ENCODE measurements at places on chromosomes 5 and 9.
A peak's percentile ranks its signal among the peaks of the same experiment; 100 is the strongest.

- DNase-seq, result peak; percentile 55
Measured at GRCh38 chr9:132662152-132662945, 7.4 kb downstream of the DDX31 start.

- DNase-seq, result peak; percentile 39
Measured at GRCh38 chr5:139733698-139734538, 61.7 kb upstream of the PSD2 start.

DNA sequence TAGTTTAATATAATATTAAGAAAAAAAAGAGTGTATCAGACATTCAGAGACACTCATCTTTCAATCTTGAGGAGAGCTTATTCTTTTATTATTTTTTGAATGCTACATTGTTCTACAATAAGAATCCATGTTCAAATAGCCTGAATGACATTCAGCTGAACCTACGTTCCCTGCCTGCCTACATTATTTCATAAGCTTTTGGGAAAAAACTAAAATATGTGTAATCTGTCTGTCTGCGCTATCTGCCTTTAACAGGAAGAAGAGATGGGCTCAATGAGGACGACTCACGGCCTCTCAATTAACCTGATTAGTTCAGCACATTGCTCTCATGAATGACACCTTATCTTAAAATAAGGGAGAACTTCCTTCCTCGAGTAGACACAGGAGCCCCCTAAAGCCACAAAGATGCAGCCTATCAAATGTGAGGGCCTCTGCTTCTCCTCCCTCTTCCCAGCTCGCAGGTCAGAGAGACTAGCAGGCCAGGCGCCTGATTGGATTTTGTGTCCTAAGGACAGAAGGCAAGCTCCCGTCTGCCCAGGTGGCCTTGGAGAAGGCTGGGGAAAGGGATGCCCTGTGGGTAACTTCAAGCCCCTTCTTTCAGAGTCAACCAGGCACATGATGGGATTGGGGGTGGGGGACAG is 37.8 kb downstream of the EBF1 start:
- no peak for DNase-seq

DNA sequence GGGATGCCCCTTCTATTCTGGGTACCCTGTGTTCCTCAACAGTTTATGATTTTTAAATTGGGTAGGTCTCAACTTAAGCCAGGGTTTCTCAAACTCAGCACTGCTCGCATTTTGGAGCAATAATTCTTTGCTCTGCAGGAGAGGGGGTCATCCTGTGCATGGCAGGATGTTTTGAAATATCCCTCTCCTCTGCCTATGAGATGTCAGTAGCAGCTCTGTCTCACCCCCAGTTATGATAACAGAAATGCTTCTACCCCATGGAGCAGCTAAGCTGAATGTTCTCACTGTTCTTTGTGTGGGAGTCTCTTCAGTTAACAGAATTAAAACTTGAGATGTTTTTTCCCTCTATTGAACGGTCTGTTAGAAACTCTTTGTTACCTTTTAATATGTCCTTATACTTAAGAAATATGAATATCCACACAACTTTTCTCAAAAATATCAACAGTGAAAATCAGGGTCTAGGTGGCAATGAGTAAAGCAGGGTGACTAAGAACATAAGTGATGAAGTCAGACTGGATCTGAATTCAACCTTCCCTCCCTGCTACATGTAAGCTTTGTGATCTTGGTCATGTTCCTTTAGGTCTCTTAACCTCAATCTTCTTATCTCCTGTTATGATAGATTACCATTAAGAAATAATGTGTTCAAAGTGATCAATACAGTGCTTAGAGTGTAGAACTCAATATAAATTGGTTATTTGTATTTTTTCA is 89.0 kb downstream of the CAMK4 start:
- no peak for DNase-seq

- DNase-seq, result no peak
Measured at GRCh38 chr5:109161914-109162683, 247.7 kb downstream of the PJA2 start.

DNA sequence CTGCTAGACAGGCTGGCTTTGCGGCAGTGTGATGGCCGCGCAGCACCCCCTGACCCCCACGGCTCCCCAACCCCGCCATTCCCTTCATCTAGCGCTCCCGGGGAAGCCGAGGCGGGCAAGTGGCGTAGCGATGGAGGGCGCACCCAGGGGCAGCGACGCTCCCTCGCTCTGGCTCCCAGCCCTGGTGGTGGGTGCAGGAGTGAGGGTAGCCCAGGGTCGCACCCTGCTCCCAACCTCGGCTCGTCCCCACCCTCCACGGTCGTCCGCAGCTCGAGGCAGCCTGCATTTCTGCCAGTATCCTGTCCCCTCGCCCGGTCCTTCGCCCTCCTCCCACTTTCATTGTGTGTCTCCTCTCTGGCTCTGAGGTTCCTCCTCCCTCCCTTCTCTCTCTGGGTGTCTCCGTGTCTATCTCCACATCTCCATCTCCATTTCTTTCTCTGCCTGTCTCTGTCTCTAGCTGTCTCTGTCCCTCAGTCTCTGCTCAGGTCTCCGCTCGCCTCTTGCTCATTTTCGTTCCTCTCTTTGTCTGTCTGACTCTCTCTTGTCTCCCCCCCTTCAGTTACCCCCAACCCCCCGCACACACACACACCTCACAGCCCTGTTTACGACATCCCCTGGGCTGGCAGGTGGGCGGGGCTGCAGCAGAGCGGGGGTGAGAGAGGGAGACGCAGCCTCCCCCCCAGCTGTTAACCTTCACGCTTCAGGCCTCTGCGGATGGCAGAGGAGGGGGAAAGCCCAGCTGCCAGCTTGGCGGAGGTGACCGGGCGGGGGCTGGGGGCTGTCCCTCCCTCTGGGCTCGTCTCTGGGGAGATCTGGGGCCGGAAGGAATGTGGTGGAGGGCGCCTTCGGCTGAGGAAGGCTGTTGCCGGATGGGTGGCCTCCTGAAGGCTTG is 48.7 kb upstream of the PSD2 start:
- peak; percentile 90 for DNase-seq

DNA sequence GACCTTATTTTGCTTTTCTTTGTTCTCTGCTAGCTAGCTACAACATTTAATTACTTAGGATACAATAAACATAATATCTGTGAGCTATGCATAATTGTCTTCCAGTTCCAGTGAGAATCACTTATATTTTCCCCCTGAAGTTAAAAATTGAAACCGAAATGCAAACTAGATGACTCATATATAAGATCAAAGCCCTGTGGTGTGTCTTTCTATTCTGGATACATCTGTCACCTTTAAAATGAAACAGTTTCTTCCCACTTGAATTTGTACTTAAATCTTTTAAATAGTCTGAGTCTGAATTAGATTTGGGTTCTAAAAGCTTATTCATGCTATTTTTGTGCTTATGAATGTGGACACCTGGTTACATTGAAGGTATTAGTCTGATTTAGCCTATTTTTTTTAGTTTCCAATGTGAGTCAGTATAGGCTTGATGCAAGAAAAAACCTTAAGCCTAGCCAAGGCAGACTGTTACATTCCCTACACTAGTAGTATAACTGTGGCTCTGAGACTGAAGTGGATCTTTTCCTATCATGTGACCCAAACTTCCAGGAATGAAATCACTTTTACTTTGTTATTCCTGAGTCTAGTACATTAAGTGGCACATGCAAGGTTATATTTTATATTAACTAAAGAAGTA is 703.5 kb upstream of the RGMB start:
- DNase-seq, result no peak

DNA sequence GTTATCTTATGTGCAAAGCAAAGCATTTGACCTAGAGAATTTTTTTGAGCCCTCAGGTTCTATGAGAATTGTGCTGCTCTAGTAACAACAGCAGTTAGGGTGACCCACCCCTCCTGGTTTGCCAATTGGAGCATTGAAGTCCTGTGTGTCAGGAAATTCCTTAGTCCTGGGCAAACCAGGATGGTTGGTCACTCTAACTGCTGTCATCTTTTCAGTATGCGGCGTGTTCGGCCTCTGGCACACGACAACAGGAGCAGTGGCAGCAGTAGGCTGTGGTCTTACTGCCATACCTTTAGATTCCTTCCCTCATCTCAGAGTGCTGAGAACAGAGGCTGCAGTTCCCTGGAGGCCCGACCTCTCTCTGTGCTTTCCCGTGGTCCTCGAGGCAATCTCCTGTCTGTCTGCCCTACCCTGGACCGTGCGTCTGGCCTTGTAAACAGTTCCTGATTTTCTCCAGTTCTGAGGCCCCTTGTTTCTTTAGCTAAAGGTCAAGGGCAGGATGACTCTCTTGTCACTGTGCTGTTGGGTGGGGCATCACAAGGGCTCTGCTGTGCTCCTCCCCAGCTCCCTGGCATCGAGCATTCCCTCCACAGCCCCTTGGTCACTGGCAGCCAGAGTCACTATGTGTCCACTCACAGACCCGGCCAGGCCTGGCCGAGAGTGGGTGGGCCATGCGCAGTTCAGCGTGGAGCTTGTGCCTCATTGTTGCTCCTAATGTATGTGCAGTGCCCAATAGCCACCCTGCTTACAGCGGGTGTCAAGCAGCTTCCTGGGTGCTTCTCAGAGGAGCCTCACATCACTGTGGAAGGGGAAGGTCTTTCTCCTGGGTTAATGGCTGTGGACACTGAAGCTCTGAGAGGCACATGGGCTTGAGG is 18.5 kb upstream of the COL15A1 start:
- DNase-seq, result peak; percentile 11

GRCh38 chr9:137070906-137071275 is 534 bp upstream of the SAPCD2 start:
- DNase-seq, result no peak

GRCh38 chr9:118992813-118993794 is 376.1 kb downstream of the BRINP1 start:
- DNase-seq, result peak; percentile 30

DNA sequence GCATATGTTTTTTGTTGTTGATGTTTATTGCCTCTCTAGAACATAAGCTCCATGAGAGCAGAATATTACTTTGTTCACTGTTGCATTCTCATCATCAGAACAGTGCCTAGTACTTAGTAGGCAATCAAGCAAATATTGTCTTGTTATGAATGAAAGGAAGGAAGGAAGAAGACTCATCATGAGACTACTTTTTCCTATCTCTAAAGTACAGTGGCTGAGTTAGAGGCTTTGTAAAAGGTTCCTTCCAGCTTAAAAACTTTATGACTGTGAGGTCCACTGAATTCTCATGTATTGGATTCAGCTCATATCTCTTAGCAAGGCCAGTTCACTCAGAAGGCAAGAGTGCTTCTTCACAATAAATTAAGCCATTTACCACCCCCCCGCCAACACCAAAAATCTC is 171.8 kb upstream of the NR3C1 start:
- DNase-seq, result no peak

DNA sequence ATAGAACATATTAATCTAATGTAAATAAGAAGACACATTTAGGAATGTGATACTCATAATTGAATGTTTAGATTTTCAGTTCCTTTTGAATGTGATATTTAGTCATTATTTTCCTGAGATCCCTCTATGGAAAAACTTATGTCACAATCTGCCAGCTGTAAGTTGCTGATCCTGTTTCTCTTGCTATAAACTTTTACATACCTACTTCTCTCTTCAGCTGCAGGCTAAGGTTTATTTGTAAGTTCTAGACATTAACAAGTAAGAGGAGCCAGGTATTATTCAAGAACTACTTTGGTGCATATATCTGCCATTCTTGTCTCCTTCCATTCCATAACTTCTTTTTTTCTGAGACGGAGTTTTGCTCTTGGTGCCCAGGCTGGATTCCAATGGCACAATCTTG is 462.4 kb downstream of the PRR16 start:
- no peak for DNase-seq

DNA sequence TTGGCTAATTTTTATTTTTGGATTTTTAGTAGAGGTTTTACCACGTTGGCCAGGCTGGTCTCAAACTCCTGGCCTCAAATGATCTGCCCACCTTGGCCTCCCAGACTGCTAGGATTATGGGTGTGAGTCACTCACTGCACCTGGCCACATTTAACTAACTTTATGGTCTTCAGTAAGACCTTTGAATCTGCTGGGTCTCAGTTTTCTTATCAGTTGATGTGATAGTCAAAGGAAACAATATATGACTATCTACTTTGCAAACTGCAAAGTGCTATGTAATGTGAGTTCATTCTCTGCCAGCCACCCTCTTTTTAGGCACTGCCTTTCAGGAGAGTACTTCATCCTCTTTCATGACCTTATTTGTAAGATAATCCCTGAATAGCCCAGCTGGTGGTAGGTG is 474.7 kb downstream of the PDE4D start:
- DNase-seq, result no peak

DNA sequence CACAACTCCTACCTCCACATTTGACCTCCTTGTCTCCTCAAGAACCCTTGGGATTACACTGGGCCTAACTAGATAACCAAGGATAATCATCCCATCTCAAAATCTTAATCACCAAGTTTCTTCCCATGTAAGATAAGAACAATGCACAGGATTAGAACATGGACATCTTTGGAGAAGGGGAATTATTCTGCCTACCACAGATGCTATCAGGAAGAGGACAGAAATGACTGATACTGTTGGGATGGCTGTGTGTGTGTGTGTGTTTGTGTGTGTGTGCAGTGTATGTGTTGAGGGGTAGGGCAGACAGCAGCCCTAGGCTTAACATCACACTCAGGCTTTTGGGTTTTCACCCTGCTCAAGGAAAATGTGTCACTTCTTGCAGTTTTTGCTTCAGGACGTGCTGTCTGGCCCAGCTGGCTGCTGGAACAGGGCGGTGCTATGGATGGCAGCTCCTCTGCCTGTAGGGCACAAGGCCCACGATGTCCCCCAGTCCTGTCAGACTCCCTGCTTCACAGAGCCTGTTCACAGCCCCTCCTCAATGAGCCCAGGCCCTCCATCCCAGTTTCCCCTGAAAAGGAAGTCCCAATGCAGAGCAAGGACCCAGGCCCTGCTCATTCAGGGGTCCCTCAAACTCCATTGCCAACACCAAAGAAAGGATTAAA is 7.7 kb downstream of the CA9 start:
- DNase-seq, result no peak

DNA sequence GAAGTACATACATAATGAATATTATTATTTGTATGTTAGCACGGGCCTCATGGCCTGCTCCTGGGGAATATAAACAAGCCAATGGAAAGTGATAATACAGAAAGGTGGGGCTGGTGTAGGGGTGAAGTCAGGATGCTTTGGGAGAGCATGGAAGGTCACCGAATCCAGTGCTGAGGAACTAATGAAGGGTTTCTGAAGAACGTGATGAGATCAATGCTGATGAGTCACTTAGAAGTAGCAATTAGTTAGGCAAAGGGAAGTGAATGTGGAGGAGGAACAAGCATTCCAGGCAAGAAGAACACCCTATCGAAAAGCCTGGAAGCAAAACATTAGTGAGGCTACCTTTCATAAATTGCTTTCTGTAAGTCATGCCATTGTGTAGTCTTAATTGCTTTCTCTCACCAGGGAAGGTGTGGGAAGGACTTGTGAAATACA is 2.1 kb downstream of the ANXA1 start:
- peak; percentile 71 for DNase-seq

GRCh38 chr5:111347021-111347420 is 122.8 kb downstream of the CAMK4 start:
- no peak for DNase-seq

DNA sequence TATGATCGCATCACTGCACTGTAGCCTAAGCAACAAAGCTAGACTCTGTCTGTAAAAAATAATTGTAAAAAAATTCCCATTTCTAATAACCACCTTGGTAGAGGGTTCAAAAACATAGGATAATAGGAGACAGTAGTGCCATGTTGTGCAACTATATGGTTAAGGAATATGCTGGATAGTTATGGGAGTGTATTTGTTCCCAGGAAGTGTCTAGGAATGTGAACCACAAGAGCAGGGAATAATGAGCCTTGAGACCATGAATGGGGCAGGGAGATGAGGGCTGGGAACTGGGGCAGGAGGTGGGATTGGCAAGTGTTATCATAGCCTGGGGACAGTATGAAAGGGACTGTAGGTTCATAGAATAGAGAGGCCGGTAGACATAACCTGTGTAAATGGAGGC is 50.4 kb downstream of the RUSC2 start:
- no peak for DNase-seq
